ENCODE measurements at places on chromosomes 1 and 21.

- no peak for DNase-seq
Observed at GRCh38 chr1:43844114-43844513, 89.5 kb upstream of the ARTN start.

DNA sequence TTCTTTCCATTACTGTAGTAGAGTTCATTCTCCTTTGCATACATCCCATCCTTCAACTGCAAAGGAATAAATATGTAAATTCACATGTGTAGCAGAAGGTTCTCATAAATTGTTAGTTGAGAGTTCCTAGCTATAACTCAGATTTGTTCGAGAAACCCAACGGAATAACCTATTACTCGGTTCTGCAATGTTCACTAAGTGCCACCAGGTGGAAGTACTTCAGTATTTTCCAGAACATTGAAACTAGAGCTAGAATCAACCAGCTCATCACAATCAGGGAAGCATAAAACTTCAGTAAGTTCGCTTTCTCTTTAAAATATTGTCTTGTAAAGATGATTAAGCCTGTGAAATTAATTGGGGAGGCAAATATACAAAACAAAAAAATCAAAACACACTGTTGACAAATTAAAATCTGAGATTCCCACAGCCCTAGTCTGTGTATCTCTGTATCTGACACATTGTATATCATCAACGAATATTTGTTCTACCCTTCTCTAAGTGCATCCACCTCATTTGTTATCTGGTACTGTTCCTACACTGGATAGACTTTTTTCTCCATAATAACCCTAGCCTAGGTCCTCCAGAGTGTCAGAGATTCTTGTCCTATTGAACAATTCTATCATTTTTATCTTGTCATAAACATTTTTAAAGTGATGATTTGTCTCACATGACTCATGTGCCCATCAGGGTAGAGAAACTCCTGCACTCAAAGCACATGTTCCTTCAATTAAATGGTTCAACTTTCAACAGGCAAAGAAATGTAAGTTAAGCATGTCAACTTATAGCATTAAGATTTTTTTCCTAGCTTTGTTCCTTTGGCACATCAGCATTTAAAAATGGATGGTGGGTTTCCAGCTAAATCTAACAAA is 31.9 kb downstream of the MROH9 start:
- no peak for DNase-seq

- no peak for DNase-seq
Observed at GRCh38 chr1:111436726-111437125, 9.2 kb upstream of the OVGP1 start.

GRCh38 chr1:25620211-25620610 is 3.6 kb downstream of the MAN1C1 start:
- no peak for DNase-seq

DNA sequence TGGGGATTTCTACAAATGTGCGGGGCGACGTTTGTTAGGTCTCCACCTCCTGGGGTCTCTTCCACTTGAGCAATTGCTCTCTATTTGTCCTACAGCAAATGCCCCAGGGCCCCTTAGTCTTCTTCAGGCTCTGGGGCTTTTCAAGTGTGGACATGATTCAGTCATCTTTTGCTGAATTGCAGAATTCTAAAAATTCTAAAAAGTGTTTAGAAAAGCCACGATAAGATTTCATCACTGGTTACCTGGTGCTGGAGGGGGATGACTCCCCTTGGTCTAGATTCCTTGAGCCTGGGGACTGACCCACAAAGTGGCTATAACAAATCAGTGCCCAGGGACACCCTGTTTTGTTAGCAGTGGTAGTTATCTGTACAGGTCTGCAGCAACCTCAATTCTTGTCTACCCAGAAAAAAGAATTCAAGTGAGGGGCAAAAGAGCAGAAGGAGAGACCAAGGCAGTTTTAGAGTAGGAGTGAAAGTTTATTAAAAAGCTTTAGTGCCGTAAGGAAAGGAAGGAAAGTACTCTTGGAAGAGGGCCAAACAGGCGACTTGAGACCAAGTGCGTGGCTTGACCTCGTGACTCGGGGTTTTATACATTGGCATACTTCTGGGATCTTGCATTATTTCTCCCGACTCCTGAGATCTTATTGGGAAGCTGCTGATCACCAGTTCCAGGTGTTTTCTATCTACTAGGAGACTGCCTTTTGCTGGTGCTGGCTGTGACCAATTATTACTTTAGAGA is 25.2 kb downstream of the PROK1 start:
- DNase-seq: no peak

- DNase-seq: no peak
Observed at GRCh38 chr1:75668813-75669212, 55.7 kb upstream of the ACADM start.

- DNase-seq: no peak
Observed at GRCh38 chr21:17390569-17390968, 122.3 kb upstream of the CXADR start.

- DNase-seq: no peak
Observed at GRCh38 chr1:39835110-39835509, 46.4 kb upstream of the BMP8B start.

DNA sequence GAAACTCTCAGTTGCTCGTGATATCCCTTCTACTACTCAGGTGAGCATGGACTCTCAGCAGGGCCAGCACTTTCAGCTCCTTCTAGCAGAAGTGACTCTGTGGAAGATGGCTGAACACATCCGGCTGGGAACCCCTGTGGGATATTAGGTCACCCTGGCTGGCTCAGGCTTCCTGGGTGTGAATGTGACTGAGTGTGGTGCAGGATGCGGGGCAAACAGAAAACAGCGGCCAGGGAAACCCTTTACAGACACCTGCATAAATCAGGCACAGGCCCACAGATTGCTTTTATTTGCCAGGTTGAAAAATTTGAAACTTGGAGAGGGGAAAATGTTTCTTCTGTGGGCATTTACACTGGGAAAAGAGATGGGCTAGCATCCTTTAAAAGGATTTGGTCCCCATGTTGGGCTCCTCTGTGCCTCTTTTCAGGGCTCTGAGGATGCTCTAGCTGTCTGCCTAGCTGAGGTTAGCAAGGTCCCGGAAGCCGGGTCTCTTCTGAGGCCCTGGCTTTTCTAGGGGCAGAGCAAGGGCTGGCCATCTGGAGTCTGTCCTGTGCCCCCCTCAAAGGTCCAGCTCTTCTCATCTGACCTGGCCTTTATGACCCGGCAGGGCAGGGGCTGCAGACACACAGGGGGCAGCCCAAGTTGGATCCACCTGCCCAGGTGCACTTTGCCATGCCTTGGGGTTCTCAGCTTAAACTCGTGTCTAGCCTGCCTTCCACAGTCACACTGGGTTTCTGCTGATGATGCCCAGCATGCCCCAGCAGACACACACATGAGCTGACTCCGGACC is 243.0 kb downstream of the SIPA1L2 start:
- DNase-seq: no peak

GRCh38 chr1:107833061-107833460 is 131.9 kb downstream of the VAV3 start:
- no peak for DNase-seq

DNA sequence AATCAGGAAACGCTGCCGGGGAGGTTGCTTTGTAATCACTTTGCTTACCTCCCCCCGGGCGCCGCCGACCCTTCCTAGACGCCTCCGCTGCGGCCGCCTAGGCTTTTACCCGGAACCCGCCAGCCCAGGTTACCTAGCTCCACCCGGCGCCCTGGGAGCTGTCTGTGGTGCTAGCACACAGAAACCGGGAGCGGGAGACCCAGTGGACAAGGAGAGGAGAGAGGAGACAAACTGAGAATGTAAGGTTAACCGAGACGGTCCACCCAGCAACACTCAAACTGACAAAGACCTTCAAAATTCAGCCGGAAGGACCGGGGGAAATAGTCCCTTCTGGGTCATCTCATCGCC is 9.8 kb downstream of the BARHL2 start:
- no peak for DNase-seq

DNA sequence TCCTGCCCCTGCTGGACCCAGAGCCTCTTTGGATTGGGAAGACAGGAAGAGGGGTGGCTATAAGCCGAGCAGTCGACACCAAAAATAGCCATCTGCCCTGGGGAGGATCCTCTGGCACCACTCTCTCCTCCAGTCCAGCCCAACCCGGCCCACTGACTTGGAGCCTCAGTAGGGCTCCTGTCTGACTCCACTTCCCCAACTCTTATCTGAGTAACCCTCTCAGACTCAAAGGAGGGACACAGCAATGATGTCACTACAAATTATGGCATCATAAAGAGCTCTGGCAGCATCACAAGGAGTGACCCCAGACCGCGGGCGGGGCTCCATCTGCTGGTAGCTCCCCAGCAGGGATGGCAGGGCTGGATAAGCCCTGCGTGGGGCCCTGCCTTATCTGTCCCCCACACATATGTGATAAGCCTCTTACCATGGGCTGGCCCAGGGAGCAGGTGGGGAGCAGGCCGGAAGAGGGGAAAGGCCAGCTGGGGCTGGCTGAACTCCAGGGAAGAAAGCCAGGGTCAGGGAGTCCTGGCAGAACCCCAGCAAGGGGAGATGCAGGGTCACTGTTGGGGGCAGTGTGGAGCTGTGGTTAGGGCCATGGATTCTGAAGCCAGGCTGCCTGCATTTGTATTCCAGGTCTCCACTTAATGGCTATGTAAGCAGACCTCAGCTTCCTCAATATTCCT is 4.6 kb upstream of the SLC6A9 start:
- no peak for DNase-seq

DNA sequence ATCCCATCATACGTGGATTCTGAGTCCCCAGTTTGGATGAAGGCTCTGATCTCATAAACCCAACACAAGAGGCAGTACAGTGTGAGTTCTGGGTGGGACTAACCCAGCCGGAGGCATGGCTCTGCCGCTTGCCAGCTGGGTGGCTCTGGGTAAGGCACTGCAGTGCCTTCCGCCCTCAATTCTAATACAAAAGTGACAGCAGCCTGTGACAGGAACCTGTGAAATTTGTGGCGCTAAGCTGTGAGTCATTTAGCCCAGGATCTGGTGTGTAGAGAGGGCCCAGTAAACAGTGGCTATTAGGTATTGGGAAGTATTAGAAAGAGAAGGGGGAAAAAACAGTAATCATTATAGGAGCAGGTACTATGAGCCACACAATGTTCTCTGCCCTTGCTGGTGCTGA is 23.3 kb downstream of the HSPG2 start:
- DNase-seq: no peak

- DNase-seq: no peak
Observed at GRCh38 chr1:215181518-215181917, 99.0 kb downstream of the KCNK2 start.

DNA sequence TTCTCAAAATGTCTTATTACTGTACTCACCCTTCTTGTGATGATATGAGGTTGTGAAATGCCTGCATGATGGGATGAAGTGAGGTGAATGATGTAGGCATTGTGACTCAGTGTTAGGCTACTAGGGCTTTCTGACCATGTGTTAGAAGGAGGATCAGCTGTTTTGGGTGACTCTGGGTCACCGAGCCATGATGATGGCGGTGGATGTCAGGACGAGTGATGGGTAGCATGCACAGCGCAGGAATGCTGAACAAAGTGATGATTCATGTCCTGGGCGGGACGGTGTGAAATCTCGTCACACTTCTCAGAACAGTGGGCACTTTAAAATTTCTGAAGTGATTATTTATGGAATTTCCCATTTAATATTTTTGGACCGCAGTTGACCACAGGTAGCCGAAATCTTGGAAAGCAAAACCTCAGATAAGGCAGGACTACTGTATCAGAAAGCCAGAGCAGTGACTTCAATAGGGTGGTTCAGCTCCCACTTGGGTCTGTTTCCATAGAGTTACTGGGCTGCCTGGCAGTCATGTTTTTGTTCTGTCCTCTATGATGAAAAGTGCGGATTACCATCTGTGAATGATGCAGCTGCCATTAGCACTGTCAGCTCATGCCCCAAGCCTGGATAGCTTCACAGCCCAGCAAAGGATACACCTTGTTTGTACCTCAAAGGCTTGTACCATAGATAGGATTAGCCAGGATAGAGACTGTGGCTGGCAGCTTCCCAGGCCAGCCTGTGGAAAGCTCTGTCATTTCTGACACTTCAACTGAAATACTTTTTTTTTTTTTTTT is 26.6 kb downstream of the IL6R start:
- peak; percentile 50 for DNase-seq

GRCh38 chr1:52240592-52241210 is 98.8 kb downstream of the ZFYVE9 start:
- DNase-seq: no peak

DNA sequence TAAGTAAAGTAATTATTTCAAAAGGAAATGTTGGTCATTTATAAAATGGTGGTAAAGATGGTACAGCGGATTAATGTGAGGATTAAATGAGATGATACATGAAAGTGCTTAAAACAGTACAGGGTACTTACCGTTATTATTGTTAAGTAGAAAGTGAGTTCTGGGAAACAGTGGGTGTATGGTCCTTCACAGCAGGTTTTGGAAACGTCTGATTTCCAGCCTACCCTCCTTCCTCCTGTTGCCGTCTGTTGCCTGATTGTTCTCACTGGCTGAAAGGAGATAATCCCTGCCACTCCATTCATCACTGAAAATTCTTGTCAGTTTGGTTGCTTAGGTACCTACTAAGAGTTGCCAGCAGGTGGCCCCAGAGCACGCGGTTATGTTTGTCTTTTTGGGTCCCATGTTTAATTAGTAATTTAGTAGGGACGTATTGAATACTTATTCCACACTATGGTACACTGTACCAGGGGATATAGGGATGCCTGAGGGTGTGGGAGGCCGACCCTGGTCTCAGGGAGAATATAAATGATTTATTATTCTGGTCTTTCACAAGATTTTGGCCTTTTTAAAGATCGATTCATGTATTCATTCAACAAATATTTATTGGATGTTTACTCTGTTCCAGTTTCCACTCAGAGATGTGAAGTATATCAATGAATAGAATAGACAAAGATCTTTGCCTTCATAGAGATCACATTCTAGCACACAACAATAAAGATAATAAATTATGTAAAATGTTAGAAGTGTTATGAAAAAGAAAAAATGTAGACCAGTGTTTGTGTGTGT is 30.8 kb upstream of the RPTN start:
- peak; percentile 43 for DNase-seq

GRCh38 chr1:216181590-216181989 is 241.7 kb downstream of the USH2A start:
- DNase-seq: no peak

DNA sequence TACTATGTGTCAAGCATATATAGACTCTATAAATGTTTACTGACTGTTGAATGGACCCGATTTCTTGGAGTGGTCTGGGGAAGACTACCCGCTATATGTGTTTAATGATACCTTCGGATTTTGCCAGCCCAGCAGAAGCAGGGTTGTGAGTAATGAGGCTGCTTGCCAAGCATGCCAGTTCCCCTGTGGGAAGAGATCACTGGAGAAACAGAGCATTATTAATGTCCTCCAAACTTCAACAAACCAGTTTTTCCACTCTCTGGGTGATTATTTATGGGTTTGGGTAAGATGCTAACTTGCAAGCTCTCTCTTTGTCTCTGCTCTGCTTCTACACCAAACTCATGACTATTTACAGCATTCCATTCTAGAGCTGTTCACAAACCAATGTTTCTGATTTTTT is 25.1 kb upstream of the PHGDH start:
- DNase-seq: no peak

All from activated T-helper 1 cell treated with anti-CD3 and anti-CD28 coated beads, Interleukin-2, amount 50 U/mL, for 16 hours (primary cell).